ENCODE measurements at places on chromosomes 1 and 21.

DNA sequence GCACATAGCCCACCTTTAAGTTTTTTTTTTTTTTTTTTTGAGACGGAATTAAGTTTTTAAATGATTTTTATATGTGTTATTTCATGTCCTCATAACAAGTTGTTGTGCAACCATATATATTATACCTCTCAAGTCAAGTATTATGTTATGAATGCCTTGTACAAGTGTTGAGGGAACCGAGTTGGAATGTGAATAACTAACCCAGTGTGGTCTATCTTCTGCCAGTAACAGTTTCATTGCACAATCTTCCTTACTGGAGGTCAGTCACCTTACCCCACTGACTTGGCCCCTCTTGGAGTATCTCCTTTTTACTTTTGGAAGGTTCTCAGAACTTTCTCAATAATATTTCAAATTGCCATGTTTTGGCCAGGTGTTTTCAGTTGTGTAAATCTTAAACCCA, 201.9 kb downstream of the CACNA1E start:
- DNase-seq, result no peak

DNA sequence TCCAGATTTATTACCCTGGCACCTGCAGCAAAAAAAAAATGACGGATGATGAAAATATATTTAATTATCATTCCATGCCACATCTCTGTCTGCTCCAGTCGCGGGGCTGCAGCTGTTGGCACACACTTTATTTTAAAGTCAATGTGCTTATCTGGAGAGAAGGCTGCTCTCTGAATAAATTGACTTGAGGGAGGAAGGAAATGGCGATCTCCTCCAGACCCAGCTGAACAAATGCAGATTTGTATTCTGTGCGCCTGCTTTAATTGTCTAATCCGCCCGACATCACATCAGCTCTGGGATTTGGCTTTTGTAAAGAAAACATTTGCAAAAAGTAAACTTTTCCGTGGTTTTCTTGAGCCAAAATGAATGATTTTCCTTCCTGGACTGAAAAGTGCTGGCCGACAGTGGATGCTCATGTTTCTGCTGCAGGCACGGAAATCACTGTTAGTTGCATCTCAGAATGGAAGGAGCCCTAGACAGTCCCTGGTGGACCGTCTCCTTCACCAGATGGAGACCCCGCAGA, 150.2 kb downstream of the CAMTA1 start:
- no peak for DNase-seq

GRCh38 chr1:47409311-47410067, 6.6 kb upstream of the FOXE3 start:
- DNase-seq, result no peak

GRCh38 chr1:14137411-14138134, 437.6 kb downstream of the PRDM2 start:
- DNase-seq, result no peak

DNA sequence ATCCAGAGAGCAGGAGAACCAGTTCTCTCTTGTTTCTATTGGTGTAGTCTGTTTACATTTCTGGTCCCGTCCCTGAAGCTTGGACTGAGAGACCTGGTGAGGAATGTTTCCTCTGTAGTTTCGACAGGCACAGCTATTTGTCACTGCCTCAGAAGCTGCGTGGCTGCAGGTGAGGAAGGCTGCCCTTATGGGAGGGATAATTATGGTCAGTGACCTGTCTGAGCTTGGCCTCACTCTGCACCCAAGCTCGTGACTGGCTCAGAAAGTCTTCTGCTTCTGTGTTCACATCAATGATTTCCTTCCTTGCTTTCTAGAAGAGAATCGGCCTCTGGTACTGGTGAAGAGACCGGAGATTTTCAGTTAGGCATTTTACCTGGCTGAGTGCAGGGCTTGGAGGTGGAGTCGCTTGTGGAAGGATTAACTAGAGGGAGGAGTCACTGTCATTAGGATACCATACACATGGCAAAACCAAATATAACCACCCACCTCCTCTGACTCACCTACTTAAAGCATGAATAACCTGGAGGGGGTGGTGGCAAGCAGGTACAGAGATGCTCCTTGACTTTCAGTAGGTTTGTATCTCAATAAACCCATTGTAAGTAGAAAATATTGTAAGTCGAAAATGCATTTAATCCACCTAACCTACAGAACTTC, 19.9 kb upstream of the WDR26 start:
- DNase-seq, result no peak

- DNase-seq, result no peak
These were observed 1.7 kb upstream of the DYNLT5 start for GRCh38 chr1:66750577-66750976.

DNA sequence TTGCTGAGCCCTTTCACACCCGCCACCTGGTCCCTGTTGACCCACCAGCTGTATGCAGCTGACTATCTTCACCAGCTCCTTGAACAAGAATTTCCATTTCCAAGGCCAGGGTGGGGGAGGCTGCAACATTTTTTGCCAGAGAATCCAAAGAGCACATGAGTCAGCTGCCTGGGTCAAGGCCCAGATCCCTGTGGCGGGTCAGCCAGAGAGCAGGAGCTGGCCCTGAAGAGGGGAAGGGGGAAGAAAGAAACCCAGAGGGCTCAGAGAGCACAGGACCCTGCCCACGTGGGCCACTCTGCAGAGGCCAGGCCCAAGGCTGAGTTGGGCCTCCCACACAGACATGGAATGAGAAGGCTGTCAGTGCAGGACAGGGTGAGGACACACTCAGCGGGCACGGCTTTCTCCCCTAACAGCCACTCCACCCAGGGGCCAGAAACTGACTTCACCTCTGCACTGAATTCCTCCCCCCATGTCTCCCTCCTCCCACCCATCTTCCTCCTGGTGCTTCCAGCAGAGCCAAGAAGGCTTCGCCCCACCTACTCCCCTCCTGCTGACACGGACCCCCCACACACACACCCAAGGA, 28.9 kb downstream of the S100A6 start:
- no peak for DNase-seq

GRCh38 chr1:45669859-45670655, 16.3 kb downstream of the GPBP1L1 start:
- no peak for DNase-seq

DNA sequence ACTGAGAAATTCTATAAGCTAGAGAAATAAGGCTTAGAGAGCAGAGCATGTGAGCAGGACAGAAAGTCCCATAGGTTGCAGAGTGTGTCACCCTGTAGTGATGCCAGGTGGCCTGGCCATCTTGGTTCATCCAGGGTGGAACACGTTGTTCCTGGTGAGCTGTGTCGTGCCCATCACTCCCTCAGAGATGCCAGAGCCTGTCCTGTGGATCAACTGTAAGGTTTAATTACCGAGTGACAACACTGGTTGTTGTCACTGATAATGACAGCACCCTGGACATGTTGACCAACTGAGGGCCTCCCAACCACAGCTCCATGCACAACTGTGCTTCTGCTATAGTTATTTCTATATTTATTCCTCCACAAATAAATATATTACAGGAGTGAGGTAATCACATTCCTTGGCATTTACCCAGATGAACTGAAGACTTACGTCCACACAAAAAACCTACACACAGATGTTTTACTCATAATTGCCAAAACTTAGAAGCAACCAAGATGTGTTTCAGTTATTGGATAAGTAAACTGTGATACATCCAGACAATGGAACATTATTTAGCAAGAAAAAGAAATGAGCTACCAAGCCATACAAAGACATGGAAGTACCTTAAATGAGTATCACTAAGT, 6.2 kb downstream of the C1orf198 start:
- no peak for DNase-seq

DNA sequence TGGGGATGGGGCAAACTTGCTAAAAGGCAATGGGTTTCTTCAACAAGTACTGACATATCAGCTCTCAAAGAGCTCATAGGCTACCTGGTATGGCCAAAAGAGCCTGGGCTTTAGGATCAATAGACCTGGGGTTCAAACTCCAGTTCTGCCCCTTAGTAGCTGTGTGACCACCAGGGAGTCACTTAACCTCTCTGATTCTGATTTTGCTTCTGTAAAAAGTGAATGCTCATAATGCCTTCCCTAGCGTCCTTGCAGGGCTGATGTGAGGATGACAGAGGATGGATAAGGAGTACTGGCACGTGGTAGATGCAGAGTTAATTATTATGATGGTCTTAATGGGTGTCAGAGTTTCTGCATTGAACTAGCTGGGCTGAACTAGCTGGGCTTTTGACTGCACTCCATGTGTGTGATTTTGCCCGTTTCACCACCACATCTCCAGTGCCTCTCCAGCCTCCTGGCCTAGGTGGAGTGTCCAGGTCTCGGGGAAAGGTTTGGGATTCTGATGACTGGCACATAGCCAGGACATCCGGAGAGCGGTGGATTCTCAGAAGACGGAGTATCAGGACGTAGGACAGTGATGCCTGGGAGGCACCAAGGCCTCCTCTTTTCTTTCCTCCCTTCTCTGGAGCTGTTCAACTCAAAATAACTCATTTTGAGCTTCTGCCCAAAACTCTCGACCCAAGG, 15.2 kb downstream of the DISP3 start:
- no peak for DNase-seq

- DNase-seq, result no peak
These were observed 30.4 kb downstream of the APP start for GRCh38 chr21:26140164-26140579.

DNA sequence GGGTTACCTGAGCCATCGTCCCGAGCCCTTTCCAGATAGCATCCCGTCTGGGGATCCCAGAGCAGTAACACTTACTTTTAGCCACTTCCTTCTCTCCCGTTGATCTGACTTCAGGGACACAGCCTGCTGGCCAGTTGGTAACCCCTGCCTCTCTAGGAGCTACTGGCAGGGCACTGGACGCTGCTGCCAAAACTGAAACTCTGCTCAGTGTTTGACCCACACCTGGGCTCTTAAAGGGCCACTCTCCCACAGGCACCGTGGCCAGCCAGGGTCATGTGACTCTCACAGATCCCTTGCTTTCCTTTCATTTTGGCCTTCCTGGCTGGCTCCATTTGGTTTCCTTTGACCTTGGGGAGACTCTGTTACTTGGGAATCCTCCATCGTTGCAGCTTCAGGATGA, at the start of gene PIGR:
Gene PIGR, minus strand, starts transcription at position 206 of the 400 bp plus-strand sequence. CDS start 5,935 bp downstream, outside the sequence.
- no peak for DNase-seq

GRCh38 chr1:150444232-150444631, 43.0 kb upstream of the TARS2 start:
- DNase-seq, result no peak

GRCh38 chr1:233641029-233641428, 27.1 kb downstream of the KCNK1 start:
- DNase-seq, result no peak

DNA sequence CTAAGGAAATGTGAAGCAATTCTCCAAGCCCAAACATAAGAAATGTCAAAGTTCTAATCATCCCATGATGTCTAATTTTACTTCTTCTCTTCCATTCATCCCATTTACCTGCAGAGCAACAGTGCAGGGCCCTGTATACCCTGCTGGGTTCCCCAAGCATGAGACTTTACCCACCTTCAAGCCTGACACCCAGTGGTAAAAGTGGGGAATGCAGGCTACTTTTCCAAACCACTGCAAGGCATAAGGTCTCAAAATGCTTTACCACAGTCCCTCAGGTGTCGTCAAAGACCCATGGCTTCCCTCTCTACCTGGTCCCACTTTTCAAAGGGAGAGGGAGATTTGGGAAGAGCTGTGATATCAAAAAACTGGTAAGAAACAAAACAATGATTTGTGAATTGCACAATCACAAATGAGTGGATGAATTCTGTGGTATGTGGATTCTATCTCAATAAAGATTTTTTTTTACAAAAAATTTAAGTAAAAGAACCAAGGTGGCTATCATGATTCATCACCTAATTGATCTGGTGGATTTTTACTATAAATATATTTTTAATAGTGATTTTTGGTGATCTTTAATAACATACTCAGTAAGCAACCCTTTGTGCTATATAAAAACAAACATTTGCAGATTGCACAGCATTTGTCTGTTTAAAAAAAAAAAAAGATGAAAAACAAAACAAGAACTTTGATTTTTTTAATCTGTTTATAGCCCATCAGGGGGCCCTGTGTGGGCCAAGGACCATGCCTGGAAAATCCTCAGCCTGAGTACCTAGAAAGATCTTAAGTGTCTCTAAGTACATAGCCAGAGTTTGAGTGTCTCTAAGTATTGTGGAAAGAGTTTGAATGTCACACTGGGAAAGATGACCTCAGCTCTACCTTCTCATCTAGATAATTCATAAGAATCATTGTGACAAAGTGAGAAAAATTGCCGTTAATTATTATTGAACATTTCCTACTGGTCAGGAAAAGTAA, 73.1 kb upstream of the GJB5 start:
- peak; percentile 56 for DNase-seq

DNA sequence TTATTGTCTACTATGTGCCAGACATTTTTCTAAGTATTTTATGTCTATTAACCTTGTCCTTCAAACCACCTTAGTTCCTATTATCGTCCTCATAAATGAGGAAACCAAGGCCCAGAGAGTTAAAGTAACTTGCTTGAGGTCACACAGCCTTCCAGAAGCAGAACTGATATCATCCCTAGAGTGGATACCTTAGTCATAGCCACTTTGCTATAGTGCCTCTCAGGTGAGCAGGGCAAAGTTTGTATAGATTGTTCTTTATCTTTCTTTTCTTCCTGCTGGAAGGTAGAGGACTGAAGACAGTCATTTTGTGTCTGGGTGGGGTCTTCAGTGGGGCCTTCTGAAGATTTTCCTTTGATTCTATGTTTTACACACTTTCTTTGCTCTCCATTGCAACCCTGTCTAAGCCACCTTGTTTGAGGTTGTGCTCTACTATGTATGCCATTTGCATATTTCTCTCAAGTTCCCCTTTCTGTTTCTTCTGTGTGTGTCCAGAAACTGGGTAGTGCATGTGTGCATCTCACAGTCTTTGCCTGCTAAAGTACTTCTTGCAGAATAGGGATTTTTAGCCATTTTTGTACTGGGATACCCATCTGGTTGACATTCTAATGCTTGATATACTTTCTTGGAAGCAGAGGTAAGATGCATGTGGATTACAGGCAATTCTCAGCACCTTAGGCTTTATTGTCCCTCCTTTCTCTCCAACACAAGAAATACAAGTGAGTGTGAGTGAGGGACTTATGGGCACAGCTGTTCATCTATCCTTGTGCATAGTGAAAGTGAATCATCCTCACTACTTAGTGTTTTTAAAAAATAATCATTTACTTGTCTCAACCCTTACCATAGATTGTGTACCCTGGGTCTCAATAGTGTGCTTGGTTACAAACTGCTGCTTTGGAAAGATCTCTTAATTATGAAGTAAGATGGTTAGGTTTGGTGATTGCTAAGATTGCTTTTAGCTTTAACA, 207.6 kb upstream of the HMCN1 start:
- DNase-seq, result no peak

- DNase-seq, result no peak
These were observed 191.8 kb upstream of the RAB4A start for GRCh38 chr1:229079016-229079595.

GRCh38 chr1:27689423-27690173, 17.6 kb upstream of the IFI6 start:
- DNase-seq, result no peak

- DNase-seq, result no peak
These were observed 157.3 kb downstream of the GRIK3 start for GRCh38 chr1:36876990-36877389.

GRCh38 chr1:12649971-12650421, 6.1 kb downstream of the AADACL4 start:
- no peak for DNase-seq

- DNase-seq, result no peak
These were observed at the start of gene FAAP20 for GRCh38 chr1:2194319-2194897. Gene FAAP20, minus strand, starts transcription at chr1:2194772. Its CDS starts 23 bp downstream, at chr1:2194749.

GRCh38 chr1:183205196-183205781, 19.2 kb downstream of the LAMC2 start:
- no peak for DNase-seq

- DNase-seq, result no peak
These were observed 83.4 kb downstream of the NOTCH2 start for GRCh38 chr1:119986007-119986497.

Data from NCI-H187 (cell line).